ENCODE measurements at places on chromosomes 12 and 14.

GRCh38 chr12:38158428-38159091 is 158.0 kb upstream of the ALG10B start:
- DNase-seq = no peak

DNA sequence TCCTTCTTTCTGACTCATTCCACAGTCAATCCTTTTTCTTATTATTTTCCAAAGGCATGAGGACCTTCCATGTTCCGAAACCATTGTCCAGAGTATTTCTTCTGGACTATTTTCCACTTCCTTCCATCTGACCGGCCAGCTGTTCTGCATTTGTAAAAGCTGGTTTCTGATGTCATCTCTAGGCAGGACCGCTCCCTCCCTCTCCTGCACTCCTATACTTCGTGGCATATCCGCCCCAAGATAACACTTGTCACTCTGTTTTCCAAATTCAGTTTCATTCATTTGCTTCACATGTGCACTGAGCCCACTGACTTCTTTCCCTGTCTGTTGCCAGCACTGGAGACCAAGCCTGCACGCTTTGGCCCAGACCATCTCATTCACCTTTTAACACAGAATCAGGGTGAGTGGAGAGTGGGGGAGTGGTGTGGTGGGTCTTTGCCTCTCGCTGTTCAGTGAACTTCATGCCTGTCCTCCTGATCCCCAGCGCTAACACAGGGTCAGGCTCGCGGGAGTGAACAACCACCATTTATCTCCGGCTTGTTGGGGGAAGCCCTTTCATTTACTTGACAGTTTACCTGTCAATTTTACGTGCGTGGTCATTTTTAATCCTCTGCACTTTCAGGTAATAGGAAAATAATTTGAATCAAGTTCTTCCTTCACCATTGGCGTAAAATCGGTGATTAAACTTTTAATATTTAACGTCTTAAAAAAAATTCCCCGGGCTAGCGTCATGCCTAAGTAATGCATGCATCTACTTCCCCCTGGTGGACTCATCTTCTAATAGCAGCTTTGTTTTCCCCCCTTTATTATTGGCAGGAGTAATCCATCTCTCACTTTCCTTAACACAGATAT is 52.5 kb downstream of the C12orf75 start:
- DNase-seq = peak; percentile 66

DNA sequence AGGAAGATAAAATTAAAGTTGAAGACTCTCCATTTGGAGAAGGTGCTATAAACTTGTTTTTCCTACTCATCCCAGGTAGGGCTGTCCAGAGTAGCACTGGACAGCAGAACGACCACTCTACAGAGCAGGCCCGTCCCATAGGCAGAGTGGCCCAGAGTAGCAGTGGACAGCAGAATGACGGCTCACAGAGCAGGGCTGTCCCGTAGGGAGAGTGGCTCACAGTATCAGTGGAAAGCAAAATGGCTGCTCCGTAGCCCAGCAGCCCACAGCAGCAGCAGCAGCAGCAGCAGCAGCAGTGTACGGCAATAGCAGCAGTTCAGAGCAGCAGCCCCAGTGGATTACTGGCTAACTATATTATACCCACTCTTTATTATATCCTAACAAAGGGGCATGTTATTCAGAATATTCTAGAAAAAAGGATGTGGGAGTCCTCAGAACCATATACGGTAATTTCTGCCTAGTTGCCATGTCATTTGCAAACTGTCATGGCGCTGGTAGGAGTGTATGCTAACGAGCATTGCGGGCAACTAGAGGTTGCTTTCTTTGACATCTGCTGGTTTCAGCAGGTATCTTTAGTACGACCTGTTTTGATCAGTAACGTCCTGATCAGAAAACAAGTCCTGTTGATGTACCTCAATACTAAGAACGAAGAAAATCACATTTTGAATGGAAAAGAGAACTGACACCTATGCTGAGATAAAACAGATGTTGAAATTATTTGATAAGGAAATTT is 567.3 kb downstream of the SLC16A7 start:
- DNase-seq = no peak

DNA sequence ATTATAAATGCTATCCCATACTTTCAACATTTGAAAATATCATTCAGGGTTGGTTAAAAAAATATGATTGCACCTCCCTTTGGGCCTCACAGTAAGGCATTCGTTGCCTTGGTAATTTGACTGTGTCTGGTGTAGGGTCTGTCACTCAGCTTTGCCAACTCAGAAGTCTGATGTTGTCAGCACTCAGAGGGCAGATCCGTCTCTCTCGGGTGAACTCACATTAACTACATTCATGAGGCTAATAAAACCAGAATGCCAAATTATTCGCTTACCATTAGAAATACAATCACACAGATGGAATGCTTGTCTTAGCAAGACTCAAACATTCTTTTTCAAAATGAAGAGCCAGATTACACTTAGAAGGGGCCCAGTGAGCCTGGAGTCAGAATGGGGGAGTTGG is 53.0 kb downstream of the NPAS3 start:
- no peak for DNase-seq

- DNase-seq = no peak
Observed at GRCh38 chr14:96718407-96718806, 78.8 kb upstream of the VRK1 start.

GRCh38 chr12:107399046-107399445 is 286.6 kb upstream of the PWP1 start:
- DNase-seq = no peak

DNA sequence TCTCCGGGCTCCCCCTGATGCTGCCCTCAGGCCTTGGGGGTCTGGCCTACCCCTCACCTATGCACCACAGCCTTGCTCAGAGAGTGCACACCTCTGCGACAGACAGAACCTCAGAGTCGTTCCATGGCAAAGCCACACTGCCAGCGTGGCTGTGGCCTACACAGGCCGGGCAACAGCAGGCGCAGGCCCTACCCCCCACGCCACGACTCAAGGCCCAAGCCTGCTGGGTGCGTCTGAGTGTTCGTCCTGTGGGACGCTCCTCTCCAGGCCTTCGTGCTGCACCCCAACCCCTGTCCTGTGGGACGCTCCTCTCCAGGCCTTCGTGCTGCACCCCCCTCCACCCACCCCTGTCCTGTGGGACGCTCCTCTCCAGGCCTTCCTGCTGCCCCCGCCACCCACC is 54.2 kb downstream of the LRCOL1 start:
- no peak for DNase-seq

DNA sequence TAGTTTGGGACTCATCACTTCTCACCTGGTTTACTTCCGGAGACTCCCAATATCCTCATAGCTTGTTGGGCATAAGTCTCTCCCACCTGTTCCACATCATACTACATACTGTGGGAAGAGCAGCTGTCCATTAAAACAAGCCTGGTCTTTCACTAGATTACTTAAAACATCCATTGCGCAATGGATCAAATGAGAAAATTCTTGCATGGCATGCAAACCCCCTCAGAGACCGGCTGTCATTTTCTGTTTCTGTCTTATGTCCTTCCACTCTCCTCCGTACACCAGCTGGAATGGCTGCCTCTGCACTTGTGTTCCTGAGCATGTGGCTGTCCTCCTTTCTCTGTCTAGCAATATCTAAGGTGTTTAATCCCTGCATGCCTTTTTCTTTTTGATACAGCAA is 265.6 kb downstream of the TMEM117 start:
- no peak for DNase-seq

DNA sequence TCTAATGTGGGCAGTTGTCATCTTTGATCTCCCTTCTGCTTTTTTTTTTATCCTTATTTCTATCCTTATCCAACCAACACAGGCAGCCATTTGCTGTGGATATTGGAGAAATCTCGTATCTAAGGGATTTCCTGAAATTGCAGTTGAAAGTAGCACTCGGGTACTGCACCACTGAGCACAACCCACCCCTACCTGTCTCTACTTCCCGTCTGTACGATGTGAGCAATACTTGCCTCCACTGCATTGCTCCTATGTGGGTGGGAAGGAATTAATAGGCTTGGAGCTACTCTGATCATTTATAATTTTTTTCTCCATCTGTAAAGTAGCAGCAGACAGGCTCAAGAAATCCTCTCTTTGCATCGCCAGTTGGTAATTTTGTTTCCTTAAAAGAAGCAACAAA is 300.4 kb downstream of the SNAPC1 start:
- DNase-seq = no peak

GRCh38 chr12:42409471-42409870 is 83.5 kb downstream of the PPHLN1 start:
- no peak for DNase-seq

- no peak for DNase-seq
Observed at GRCh38 chr14:72864712-72865365, 29.1 kb downstream of the DPF3 start.

DNA sequence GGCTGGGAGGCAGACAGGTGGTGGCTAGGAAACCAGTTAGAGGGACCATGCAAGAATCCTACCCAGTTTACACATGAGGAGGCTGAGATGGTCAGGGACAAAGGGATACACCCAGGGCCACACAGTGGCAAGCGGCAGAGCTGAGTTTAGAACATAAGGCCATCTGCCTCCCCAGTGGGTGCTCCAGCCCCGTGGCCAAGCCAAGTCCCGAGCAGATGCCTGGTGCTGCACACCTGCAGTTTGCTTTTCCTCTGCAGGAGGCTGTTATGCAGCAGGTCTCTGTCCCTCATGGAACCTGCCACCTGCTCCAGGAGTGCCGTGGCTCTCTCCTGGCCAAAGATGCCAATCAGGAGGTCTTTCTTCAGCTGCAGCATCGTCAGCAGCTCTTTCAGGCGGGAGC is 70.8 kb downstream of the SYNE3 start:
- no peak for DNase-seq

- DNase-seq = no peak
Observed at GRCh38 chr14:69968132-69968531, 88.9 kb downstream of the SMOC1 start.

GRCh38 chr12:63877693-63878092 is 33.2 kb downstream of the SRGAP1 start:
- DNase-seq = no peak

- DNase-seq = no peak
Observed at GRCh38 chr12:125220404-125221273, 155.4 kb downstream of the AACS start.

DNA sequence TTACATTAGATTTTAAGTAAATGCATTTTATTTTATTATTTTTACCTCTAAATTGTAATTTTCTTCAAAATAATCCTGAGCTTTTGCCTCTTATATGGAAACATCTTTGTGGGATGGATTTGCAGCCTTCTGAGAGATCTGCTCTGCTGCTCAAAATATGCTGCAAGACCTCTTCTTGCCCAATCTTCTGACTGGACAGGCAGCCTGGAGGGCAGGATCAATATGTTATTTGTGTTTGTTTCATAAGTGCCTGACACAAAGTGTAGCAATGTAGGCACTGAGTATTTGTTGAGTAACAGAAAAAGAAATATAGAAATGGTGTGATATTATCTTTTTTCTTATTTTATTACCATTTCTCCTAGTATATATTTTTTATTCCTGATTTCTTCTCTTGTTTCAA is 1106.9 kb downstream of the TMTC2 start:
- no peak for DNase-seq

GRCh38 chr14:23009483-23009938 is 432 bp downstream of the C14orf93 start:
- no peak for DNase-seq

GRCh38 chr14:54349713-54350112 is 47.1 kb upstream of the CDKN3 start:
- no peak for DNase-seq

- DNase-seq = no peak
Observed at GRCh38 chr14:95424529-95424928, 91.9 kb downstream of the SYNE3 start.

DNA sequence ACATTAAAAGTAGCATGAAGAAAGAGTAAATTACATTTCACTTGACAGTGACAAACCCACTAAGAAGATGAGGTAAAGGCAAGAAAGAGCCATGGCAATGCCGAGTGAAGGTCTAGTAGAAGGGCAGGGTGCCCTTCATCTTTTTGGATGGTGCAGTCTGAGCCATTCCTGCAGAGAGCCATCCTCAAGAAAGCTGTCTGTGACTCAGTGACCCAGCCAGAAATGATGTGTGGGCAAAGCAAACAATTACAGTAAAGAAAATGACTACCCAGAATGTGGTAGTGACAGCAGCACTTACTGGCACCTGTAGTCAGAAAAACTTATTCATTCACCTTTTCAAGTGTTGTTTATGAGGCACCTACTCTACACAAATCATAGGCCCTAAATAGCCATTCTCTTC is 281.7 kb downstream of the DUSP6 start:
- no peak for DNase-seq

GRCh38 chr12:117680312-117680711 is 288.5 kb downstream of the KSR2 start:
- DNase-seq = no peak

DNA sequence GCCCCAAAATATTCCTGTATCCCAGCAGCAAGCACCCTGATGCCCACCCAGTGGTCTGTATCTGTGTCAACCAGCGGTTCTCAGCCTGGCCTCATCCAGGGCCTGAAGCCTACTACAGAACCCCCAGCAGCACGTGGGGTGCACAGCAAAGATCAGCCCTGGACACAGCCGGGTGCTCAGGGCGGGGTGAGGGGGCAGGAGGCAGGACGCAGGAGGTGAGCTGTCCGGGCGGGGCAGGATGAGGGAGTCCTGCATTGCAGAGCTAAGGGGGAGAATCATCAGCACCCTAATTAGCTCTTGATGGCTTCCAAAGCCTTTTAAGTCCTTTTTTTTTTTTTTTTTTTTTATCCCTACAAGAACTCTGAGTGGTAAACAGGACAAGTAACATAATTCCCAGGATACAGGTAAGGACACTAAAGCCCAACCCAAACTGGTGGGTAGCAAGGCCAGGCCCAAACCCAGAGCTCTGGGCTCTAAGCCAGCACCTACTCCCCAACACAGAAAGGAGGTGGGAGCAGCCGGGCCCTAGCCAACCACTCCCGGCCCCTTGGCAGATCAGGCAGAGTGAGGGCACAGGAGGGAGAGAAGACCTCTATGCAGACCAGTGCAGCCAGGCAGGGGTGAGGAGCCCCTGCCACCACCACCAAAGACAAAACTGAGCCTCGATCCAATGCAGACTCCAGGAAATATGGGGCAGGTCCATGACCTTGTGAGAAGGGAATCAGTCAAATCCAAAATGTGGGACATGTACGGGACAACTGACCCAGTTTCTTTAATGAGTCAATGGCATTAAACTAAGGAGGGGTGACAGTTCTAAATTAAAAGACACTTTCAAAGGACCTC is 32.3 kb upstream of the EIF5 start:
- no peak for DNase-seq

- no peak for DNase-seq
Observed at GRCh38 chr14:95331708-95332408, 12.2 kb upstream of the CLMN start.

DNA sequence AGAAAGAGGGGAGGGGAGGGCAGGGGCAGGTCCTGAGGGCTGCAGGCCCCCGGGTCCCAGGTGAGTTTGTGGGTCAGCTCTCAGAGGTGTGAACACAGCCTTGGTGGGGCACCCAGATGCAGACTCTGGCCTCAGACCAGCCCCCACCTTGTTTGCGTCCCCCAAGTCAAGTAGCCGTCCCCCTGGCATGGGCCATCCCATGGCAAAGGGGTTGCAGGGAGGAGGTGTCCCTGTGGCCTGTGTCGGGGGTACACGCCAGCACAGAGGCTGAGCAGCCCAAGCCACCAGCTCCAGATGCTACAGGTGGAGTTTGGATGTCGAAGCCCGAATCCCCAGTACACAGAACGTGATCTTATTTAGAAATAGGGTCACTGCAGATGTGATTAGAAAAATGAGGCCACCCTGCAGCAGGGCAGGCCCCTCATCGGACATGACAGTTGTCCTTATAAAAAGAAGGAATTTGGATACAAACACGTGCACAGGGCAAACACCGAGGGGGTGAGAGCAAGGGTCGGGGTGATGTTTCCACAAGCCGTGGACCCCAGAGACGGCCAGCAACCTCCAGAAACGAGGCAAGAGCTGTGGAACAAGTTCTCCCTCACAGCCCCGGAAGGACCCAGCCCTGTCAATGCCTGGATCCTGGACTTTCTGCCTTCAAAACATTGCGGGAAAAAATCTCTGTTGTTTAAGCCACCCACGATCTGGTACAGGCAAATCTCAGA is 141.2 kb upstream of the C14orf180 start:
- DNase-seq = no peak
